ENCODE measurements at places on chromosomes 1 and 21. TPM values are rescaled to one million over a fixed set of nuclear protein-coding genes. Genes with fewer than 3 reads are reported as not detected.

DNA sequence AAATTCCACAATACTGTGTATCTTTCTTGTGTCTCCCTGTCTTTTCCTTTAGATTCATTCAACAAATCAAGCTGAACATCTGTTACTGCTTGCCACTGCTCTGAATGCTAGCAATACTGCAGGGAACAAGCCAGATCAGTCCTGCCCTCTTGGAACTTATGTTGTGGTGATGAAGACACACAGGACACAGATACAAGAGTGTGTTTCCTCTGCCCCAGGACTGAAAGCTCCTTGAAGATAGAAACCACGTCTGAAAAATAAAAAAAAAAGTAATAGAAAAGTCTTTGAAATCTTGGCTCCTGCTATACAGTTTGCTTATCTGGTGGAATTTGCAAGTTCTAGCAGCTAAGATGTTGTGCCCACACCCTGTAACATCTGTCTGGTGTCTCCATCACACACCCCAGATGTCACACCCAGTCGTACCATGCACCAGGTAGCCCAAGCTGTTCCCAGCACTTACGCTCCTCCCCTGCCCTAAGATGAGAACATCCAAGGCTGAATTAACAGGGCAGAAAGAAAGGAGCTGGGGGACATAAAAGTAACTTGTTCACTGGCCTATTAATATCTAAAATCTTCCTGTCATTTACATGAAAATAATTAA, 80.2 kb upstream of the GALNT2 start:
- no peak for DNase-seq

- no peak for DNase-seq
Observed at GRCh38 chr1:206070627-206071304, 17.8 kb downstream of the RHEX start.

- DNase-seq: peak; percentile 71
Observed at GRCh38 chr1:109490029-109490933, 3.6 kb upstream of the CYB561D1 start.

- no peak for DNase-seq
Observed at GRCh38 chr1:229098903-229099578, 171.9 kb upstream of the RAB4A start.

Gene OR2M3
- total RNA-seq: not detected

DNA sequence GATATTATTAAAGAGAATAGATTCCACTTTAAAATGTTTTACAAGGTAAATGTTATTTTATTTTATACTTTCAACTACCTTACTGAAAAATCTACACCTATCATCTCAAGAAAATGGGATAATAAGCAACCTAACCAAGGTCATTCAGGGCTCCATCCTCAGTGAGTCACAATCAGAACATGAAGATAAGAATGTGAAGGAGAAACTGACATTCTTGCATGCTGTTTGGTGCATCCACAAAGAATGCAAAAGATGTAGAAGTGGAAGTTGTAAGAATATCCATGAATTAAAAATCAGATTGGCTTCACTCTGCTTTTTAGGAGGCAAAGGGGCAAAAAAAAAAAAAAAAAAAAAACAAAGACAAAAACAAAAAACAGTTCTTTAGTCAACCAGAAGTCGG, 6.5 kb downstream of the WARS2 start:
- DNase-seq: no peak

DNA sequence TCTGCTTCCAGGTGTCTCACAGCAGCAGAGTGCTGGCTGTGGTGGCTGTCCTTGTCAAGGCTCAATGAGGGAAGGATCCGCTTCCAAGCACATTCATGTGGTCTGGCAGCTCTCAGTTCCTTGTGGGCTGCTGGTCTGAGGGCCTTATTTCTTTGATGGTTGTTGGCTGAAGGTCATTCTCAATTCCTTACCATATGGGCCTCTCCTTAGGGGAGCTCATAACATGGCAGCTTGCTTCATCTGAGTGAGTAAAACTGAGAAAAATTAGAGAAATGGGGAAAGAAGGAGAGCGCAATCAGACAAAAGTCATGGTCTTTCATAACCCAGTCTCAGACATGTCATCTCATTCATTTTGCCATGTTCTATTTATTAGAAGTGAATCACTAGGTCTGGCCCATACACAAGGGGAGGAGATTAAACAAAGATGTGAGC, 81.7 kb upstream of the TSPAN2 start:
- no peak for DNase-seq
